Endodermal cell (in vitro differentiated cells): ENCODE measurements at places on chromosomes 3 and 15.

- DNase-seq, result peak; percentile 53
Measured at GRCh38 chr3:21551019-21551418, 200.0 kb downstream of the ZNF385D start.

GRCh38 chr3:61060411-61060861 lies 190.8 kb downstream of the FHIT start:
- DNase-seq, result no peak

DNA sequence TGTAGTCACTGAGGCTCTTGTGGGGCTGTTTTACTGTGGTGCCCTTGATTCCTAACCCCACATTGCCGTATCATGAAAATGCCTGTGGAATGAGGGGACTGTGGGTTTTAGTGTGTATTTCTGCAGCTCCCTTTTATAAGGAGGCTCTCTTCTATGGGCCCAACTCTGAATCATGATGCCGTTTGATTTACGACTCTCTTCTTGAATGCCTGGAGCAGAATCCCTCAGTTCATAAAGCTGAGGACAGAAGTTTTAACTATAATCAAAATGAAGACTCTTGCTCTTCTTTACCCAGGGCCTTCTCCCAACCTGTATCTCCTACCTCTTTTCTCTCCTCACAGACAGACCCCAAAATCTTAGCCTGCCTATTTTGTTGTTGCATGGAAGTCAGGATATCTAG lies 109.5 kb downstream of the RARB start:
- no peak for DNase-seq

GRCh38 chr3:78907367-78907766 lies 860.4 kb downstream of the ROBO1 start:
- no peak for DNase-seq

GRCh38 chr3:45034612-45035252 lies 8.6 kb downstream of the CLEC3B start:
- DNase-seq, result no peak

DNA sequence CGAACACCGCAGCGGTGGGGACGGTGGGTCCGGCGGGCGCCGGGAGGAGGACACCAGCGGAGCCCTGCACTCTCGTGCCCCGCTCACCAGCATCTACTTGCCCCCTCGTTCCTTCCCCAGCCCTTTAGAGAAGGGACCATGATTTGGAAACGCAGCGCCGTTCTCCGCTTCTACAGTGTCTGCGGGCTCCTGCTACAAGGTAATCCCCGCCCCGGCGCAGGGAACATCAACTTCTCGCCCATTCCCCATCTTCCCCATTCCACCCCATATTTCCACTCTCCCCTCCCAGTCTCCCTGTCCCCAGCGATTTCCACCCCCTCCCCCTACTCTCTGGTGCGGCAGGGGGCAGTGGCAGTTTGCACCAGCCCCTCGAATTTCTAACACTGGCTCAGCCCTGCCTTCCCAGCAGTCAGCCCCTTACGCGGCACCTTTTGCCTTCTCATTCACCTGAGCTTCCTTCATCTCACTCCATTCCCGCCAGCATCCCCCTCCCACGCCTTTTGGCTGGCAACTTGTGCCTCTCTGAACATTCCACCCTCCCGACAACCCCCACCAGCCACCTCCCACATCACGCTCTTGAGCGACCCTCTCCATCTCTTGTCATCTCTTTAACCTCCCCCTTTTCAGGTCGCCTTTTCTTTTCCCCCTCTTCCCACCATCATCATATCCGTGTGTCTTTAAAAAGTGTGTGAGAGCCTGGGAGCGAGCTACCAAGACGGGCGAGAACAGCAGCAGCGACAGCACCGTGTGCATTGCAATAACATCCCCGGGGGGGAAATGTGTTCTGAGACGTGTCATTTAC lies 882 bp downstream of the CADM2 start:
- peak; percentile 86 for DNase-seq

- DNase-seq, result no peak
Measured at GRCh38 chr3:121800906-121801305, 34.0 kb downstream of the IQCB1 start.

- no peak for DNase-seq
Measured at GRCh38 chr3:119585856-119586570, 6.7 kb downstream of the ADPRH start.

GRCh38 chr3:8629151-8630021 lies 15.2 kb downstream of the SSUH2 start:
- DNase-seq, result no peak

GRCh38 chr3:160633361-160634083 lies 43.4 kb upstream of the ARL14 start:
- DNase-seq, result no peak

DNA sequence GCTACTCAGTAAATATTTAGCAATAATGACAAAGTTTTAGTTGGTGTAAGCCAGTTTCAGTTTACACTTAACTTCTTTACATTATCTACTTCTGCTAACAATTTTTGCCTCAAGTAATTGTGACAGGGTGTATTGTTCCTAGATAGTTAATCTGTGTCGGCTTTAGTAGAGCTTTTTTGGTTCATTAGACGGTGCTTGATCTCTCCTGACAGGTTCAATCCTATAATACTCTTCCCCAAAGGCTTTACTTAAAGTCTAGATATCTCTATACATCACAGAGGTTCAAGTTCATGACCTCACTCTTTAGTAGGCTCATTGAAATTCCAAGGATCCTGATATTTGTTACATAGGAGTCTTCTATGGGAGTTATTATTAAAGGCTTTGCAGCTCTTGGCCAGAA lies 365.6 kb upstream of the DPPA4 start:
- no peak for DNase-seq

GRCh38 chr3:15800327-15800726 lies 2.5 kb upstream of the ANKRD28 start:
- DNase-seq, result no peak

- no peak for DNase-seq
Measured at GRCh38 chr3:196652961-196653795, 13.7 kb downstream of the NRROS start.

DNA sequence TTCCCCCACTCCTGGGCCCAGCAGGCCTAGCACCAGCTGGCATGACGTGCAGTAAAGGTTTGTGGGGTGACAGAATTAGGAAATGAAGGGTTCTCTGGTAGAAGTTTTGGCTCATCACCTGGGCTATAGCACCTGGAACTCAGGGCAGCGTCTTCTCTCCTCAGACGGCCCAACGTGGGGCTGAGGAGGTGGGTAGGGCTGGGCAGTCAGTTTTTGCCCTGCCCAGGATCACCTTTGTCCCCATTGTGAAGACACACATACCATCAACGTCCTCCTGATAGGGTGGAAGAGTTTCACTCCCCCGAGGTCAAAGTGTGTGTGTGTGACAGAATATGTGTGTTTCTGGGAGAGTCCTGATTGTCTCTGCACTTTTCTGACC lies 12.1 kb downstream of the KBTBD13 start:
- DNase-seq, result no peak

GRCh38 chr3:72163809-72164634 lies 379.1 kb upstream of the PROK2 start:
- no peak for DNase-seq

GRCh38 chr15:31375772-31376171 lies 49.1 kb downstream of the KLF13 start:
- no peak for DNase-seq
